Activated CD4-positive, alpha-beta T cell treated with anti-CD3 and anti-CD28 coated beads for 36 hours (primary cell): ENCODE measurements at places on chromosomes 1 and 21. TPM values are rescaled to one million over a fixed set of nuclear protein-coding genes. Genes with fewer than 3 reads are reported as not detected.

LCK gene
- total RNA-seq: 220 TPM

CD52 gene
- 217 TPM for total RNA-seq

KRTAP7-1 gene
- total RNA-seq: not detected

S100A3 gene
- not detected for total RNA-seq

- DNase-seq: no peak
Measured at GRCh38 chr21:37227071-37228002, 39.8 kb downstream of the VPS26C start.
